ENCODE measurements at places on chromosomes 6 and 20. TPM values are rescaled to one million over a fixed set of nuclear protein-coding genes. Genes with fewer than 3 reads are reported as not detected.

Gene THEMIS
- 0.22 TPM for total RNA-seq

Gene TBCC
- 12.8 TPM for total RNA-seq

GRCh38 chr6:20364327-20364726, 37.4 kb upstream of the E2F3 start:
- DNase-seq: no peak

Gene TTK
- total RNA-seq: 0.25 TPM

Gene OR2B6
- not detected for total RNA-seq

Gene NSFL1C
- total RNA-seq: 56.6 TPM

Gene GGT7
- total RNA-seq: 21.6 TPM

- no peak for DNase-seq
These were observed 92.3 kb upstream of the ELOVL5 start for GRCh38 chr6:53441035-53441493.

Gene MAP3K5
- total RNA-seq: 44.1 TPM

Gene BACH2
- 1.5 TPM for total RNA-seq

DNA sequence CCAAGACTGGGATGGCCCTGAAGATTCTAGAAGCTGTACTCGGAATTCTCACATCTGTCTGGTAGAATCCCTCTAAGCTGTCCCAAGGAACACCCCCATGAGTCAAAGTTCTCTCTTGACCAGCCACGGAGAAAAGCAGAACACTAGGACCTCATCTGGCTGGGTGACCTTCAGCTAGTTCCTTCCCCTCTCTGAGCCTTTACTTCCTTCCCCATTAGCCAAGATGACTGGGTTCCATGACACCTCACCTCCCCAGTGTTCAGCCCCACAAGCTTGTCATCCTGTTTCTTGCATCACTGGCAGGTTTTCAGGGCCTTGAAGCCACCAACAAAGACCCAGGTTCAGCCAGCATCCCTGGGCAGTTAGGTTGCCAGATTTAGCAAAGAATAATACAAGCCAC, 47.8 kb downstream of the MAFB start:
- DNase-seq: no peak

Gene POM121L2
- total RNA-seq: not detected

Gene PRDM1
- total RNA-seq: 0.85 TPM

DNA sequence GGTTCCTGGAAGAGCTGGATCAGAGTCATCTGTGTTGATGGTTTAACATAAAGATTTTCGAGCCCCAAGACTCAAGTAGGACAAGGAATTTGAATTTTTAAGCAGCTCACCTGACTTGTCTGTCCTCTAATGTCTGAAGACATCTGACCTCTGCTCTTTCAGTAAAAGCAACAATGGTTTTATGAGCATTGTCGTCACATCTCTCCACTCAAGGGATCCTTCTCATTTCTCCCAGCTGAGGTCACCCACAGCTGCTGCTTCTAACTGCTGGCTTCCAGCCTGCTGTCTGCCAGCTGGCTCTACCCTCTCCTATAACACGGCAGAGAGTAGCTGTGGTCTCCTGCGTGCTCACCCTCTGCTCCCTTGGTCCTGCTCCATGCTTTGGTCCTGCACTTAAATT, 24.7 kb upstream of the HDAC2 start:
- peak; percentile 32 for DNase-seq

GRCh38 chr20:19824861-19825260, 66.8 kb downstream of the RIN2 start:
- no peak for DNase-seq

- DNase-seq: no peak
These were observed 14.2 kb upstream of the SLC22A7 start for GRCh38 chr6:43283905-43284304.

GRCh38 chr20:51495921-51496545, 46.5 kb downstream of the NFATC2 start:
- DNase-seq: no peak

Gene MATN4
- not detected for total RNA-seq

DNA sequence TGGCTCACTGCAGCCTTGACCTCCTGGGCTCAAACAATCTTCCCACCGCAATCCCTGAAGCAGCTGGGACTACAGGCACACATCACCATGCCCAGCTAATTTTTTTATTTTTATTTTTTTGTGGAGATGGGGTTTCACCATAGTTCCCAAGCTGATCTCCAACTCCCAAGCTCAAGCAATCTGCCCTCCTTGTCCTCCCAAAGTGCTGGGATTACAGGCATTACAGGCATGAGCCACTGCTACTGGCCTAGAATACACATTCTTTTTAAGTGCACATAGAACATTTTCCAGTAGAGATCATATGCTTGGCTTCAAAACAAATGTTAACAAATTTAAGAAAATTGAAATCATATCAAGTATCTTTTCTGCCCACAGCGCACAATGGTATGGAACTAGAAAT, 176.8 kb upstream of the MARCKS start:
- no peak for DNase-seq

Gene TRAPPC3L
- not detected for total RNA-seq

DNA sequence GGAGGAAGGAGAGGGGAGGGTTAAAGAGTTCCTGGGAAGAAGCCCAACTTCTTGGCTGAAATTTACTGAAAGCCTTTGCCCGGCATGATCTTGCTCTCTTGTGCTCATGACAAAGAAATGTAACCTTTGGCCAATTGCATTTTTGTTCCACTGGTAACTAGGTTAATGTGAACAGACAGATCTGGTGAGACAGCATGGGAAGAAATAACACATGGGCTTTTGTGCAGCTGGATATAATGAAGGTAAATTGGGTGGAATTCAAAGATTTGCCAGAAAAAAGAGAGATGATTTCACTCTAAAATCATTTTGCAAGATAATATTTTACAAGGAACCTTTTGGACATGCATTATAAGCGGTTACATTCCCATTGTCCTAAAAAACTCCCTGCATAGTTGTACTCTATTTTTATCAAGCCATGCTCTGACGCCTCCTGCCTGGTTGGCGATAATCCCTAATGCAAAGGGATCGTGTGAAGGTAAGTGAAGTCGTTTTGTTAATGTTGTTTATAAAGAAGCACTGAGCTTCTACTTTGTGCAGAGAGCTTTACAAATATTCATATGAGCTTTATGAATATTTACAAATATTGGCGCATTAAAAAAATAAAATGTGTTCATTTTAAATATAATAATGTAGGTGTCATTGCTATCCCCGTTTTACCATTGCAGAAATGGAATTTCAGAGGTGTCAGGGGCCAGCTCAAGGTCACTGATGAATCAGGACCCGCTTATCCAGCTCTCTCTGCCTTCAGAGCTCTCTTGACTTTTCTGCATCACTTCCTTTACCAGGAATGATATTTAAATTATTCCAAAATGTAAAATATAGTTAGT, 161.3 kb upstream of the AGPAT4 start:
- DNase-seq: no peak

Gene DSP
- 322 TPM for total RNA-seq

- DNase-seq: no peak
These were observed 90.7 kb downstream of the AKAP7 start for GRCh38 chr6:131225959-131226358.

DNA sequence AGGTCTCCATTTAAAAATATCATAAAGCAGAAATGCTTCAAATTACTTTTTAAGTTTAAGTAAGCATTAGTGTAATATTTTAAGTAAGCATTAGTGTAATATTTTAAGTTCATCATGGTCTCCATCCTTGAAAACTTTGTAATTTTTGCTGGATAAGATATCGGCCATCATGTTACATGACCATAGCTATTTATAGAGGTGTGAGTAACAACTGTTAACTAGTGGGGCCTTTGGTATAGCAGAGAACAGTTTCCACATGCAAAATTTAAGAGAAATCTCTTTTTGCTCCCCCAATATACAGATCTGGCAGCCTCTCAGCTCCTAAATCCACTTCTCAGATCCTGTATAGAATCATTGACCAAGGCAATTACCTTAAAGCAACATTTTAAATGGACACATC, 468 bp downstream of the TRDN start:
- DNase-seq: no peak

- DNase-seq: peak; percentile 65
These were observed 171.5 kb downstream of the QKI start for GRCh38 chr6:163585932-163586437.
